Bronchial epithelial cell (primary cell): ENCODE measurements at places on chromosomes 5 and 9. TPM values are rescaled to one million over a fixed set of nuclear protein-coding genes. Genes with fewer than 3 reads are reported as not detected.

The CEP72 gene
- total RNA-seq, result 4.2 and 6.8 TPM in 2 replicates

The UGT3A2 gene
- not detected in 2 replicates for total RNA-seq

The IL3 gene
- total RNA-seq, result not detected in 2 replicates

The PCA3 gene
- not detected in 2 replicates for total RNA-seq

The KCNV2 gene
- not detected in 2 replicates for total RNA-seq

The ZFP2 gene
- total RNA-seq, result 0.53 and 0.90 TPM in 2 replicates

The FOXD4L6 gene
- 0.13 TPM in 1 of 2 replicates, not detected in the other for total RNA-seq

The CARTPT gene
- not detected in 2 replicates for total RNA-seq
